ENCODE measurements at places on chromosomes 4 and X.

DNA sequence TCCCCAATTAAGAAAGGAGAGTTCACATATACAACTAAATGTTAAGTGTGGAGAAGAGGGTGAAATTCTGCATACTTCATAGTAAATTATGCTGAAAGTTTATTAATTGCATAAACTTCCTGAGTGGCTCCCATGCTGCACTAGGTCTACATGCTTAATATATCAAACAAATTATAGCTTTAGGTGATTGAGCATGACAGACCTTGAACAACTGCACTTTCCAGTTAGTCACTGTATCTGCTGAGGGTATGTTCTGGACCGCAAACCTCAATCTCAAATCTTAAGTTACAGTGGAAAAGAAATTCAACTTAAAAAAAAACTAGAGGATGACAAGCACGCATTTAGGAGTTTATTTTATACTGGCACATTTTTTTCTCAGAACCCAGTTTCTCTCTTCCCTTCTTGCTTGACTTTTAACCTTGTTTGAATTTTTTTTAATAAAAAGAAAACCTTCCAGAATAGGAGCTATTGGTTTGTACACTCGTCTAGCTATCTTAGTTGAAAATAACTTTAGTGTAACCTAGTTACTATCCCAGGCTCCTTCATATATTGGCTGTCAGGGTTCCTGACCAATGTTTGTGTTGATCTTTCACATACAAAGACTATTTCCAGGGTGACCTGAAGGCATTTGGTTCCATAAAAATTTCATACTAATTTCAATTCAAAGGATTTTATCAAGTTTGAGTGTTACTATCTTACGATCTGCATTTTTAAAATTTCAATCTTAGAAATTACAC is 10.2 kb upstream of the FAM120C start:
- no peak for DNase-seq

- no peak for DNase-seq
Measured at GRCh38 chrX:41720125-41720779, 3.7 kb upstream of the GPR82 start.

DNA sequence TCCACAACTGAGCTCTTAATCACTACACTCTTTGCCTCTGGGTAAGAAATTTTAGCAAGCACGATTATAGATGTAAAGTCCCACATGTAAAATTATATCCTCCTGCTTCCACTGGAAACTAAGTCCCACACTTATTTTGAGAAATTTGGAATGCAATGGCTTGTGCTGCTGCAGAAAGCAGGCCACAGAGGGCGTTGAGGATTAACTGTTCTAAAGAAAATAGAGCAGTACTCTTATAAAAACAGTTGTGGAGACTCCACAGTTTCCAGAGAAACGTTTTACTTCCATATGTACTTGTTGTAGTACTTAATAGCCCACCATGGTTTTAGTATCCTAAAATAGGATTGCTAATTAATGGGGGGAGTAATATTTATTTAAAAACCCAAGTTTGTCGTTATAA is 1.7 kb upstream of the CENPC start:
- no peak for DNase-seq

DNA sequence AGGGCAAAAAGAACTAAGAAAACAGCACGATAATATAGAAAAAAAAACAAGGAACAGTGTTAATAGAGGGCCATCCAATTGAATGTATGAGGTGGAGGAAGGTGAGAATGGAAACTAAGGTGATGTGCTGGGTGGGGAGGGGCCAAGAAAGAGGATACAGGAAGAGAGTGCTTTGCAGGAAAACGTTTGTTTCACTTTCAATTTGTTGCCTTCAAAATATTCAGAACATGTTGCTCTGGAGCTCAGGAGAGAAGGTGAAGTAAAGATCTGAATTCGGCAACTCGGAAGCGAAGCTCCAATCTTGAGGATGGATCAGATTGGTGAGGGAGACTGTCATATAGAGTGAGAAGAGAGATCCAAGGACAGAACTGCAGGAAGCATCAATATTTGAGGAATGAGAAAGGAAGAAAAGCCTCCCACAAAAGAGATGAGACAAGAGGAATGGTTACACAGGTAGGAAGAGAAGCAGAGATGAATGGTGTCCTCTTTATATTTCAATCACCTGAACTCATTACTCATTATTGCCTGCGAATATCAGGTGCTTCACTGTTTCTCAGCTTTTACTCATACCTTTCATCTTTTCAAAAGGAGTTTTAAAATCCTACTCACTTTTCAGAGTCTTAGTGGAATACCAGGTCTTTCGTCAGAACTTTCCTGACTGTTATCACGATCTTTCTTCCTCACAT is 14.7 kb upstream of the SEC24D start:
- peak; percentile 49 for DNase-seq

GRCh38 chrX:63761639-63762038 is 23.4 kb downstream of the ARHGEF9 start:
- DNase-seq: no peak
